ENCODE measurements at places on chromosomes 3 and 15. TPM values are rescaled to one million over a fixed set of nuclear protein-coding genes. Genes with fewer than 3 reads are reported as not detected.
A peak's percentile ranks its signal among the peaks of the same experiment; 100 is the strongest.

TRPM1 gene
- not detected for total RNA-seq

GRCh38 chr3:142647856-142648255 is 51.7 kb downstream of the PLS1 start:
- peak; percentile 78 for DNase-seq

DNA sequence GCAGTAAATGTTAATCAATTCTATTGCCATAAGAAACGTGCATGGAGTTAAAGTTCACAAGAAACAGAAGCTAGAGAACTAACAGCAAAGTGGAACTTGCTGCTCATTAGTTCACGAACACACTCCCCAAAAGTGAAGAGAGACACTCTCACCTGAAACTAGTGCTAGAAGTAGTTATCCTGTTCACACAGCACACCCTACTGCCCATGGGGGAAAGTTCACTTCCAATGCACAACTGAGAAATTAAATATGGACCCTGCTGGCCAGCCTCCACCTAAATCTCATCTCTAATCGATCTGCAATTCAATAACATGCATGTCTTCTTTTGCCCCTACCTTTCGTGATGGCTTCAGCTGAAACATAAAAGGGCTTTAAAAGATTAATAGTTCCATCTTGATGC is 39.4 kb upstream of the FRMD4B start:
- peak; percentile 37 for DNase-seq

ROPN1 gene
- 0.92 TPM for total RNA-seq

MCTP2 gene
- total RNA-seq: 28.0 TPM

DNA sequence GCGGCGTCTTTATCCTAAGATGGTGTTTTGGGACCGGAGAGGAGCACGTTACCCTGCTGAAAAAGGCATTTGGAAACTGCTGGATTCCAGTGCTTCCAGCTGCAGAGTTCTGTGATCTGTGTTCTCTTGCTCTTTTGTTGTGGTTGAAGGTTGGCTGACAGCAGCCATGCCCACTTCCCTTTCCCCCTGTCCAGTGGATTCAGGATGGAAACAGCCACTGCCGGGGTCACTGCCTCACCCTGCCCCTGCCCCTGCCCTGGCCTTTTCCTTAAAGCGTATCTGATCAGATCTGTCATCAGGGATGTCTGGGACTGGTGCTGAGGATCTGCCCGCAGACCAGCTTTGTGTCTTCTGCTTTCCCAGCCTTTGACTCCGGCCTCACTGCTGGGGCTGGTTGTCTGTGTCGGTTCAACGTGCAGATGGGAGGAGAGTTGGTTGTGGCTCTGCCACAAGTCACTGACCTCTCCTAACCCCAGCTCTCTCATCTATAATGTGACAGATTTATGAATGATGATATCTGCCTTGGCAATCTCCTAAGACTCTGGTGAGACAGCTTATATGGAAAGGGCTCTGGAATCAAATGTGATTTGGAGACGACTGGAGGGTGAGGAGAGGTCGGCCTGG is 219.4 kb upstream of the BHLHE40 start:
- DNase-seq: no peak

- DNase-seq: no peak
Measured at GRCh38 chr3:120427201-120427600, 23.6 kb downstream of the FSTL1 start.

PAK6 gene
- total RNA-seq: 22.3 TPM

CASR gene
- not detected for total RNA-seq

DNA sequence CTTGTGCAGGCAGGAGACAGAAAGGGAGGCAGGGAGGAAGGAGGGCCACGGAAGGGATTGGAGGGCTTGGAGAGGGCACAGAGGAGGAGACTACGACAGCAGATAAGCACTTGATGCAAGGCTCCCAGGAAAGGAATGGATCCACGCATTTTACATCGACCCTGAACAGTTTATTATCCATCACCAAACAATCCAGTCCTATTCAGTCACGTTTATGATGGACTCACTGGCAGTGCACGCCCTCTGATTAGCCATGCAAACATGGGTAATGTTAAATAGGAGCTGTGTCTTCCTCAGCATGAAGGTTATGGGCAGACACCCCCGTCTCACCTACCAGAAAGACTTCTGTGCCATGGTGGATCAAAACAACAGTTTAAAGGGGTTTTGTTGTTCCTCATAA is 80.2 kb upstream of the SNRK start:
- DNase-seq: no peak

UBAP1L gene
- total RNA-seq: 2.3 TPM

- peak; percentile 32 for DNase-seq
Measured at GRCh38 chr3:136535906-136536305, 216.3 kb downstream of the STAG1 start.

NANOGP8 gene
- not detected for total RNA-seq

DNA sequence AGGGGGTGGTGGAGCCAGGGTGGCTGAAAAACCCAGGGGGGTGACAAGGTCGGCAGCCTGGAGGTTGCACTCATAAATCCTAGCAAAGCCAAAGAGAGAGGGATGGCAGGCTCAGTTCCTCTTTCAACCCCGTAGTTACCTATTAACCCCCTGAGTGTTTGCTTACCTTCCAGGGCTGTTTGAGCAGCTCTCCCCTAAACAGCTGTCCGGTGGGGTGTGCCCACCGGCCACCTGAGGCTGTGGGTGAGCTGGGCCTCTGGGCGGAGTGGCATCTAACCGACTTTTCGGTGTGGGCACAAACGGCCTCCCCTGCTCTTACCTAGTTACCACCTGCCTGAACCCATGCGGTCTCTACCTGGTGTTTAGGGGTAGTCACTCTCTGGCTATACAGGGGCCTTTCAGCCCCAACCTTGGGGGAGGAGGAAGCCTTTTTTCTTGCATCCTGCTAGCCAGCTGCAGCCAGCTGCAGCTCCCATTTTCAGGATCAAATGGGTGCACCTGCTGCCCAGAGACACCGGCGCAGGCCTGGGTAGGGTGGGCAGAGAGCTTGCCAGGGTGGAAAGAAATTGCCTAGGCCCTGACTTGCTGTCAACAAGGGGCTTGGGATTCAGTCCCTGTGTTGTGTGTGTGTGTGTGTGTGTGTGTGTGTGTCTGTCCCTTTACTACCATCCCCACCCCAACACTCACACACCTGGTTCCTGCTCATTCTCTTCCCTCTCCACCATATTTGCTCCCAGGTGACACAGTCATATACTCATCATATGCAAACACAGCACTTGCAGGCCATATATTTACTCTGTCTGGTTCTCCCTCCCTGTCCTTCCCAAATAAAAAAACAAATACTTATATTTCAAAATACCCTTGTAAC is 3.7 kb downstream of the DLL4 start:
- no peak for DNase-seq

RAB11A gene
- 215 TPM for total RNA-seq

CKMT1A gene
- total RNA-seq: 32.7 TPM

PPP1R14D gene
- not detected for total RNA-seq

FOXL2NB gene
- 0.50 TPM for total RNA-seq

CCNB2 gene
- 2.8 TPM for total RNA-seq

CD86 gene
- 0.17 TPM for total RNA-seq

- no peak for DNase-seq
Measured at GRCh38 chr3:42302924-42303634, 37.1 kb upstream of the CCK start.

CCDC51 gene
- 33.3 TPM for total RNA-seq

- peak; percentile 54 for DNase-seq
Measured at GRCh38 chr15:73637527-73637926, 4.3 kb upstream of the NPTN start.

ACSBG1 gene
- total RNA-seq: not detected

DNA sequence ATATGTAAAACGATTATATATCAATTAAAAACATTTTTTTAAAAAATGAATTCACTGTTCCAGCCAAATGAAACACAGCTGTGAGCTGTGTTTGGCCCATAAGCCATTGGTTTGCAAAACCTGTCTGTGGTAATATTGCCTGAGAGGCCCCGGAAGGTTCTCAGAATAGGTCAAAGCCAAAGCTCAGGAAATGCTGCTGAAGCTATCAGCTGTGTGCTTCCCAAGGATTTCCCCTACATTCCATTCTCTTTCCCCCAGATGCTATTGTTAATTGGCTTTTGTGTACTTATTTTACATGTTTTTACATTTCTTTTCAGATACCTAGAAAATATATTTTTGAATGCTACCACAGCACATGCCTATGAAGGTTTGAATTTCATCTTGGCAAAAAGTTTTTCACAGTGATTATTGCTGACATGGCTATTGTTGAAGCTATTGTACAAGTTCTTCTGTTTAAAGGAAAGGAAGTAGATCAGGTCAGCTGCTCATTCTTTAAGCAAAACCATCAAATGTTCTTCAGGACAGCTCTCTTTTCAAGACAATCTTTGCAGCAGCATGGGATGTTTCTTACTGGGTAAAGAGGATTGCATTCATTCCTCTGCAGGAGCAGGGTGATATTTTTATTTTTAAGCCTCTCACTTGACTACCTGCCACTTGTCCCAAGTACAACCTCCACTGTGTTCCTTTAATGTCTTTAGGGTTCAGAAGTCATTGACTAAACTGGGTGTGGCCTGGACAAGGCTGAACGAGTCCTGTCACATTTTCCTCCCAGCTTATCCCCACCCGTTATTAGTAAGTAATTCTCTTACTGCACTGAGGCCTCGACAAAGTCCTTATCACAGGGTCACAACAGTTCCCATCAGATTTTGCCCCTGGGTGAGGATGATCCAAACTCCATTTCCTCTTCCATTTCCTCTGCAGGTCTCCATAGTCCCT is 26.3 kb upstream of the BNC1 start:
- peak; percentile 54 for DNase-seq

GRCh38 chr3:171977860-171978259 is 61.5 kb upstream of the FNDC3B start:
- no peak for DNase-seq

DNA sequence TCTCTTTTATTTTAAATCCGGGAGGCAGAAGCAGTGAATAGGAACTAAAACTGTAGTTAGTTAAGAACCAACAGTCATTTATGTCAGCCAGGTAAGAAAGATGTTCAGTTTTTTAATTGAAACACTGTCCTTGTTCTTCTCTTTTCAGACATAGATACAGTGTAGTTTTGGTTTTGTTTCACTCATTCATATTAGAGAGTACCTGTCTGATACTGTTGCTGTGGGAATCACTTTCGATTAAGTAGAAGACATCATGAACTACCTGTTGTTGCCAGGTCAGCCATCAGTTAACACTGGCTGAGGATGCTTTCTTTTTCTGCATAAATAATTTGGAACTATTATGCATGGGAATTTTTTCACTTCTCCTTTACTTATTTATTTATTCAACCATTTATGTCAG is 700.4 kb downstream of the OTOL1 start:
- DNase-seq: no peak

PAQR9 gene
- total RNA-seq: not detected

DNA sequence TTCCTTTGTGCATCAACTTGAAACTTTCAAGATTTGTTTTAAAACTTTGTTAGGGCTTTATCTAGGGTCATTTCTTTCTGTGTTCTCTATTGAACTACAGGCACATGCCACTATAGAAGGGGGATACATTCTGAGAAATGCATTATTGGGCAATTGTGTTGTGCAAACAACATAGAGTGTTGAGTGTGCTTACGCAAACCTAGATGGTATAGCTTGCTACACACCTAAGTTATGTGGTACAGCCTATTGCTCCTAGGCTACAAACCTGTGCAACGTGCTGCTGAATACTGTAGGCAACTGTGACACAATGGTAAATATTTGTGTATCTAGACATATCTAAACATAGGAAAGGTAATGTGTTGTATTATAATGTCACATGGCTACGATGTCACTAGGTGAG is 33.0 kb upstream of the KLF13 start:
- no peak for DNase-seq

RASL12 gene
- total RNA-seq: not detected

- no peak for DNase-seq
Measured at GRCh38 chr3:115706311-115706829, 83.1 kb downstream of the GAP43 start.

ZMYND10 gene
- 0.52 TPM for total RNA-seq

DNA sequence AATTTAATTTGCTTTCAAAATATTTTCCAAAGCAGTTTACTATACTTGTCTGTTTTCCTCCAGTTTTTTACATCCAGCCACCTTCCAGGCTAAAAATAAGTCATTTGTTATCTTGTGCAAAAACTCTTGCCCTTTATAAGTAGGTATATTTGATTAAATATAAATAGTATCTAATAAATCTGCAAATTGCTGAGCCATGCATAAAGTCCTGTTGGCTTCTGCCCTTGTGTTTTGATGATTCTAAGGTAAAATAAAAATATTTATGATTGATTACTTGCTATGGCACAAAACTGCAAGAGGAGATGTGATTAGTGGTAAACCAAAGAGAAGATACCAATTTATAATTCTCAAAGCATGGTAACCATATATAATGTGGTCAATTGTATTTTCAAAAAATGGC is 1026.7 kb downstream of the EPHA3 start:
- DNase-seq: no peak

DNA sequence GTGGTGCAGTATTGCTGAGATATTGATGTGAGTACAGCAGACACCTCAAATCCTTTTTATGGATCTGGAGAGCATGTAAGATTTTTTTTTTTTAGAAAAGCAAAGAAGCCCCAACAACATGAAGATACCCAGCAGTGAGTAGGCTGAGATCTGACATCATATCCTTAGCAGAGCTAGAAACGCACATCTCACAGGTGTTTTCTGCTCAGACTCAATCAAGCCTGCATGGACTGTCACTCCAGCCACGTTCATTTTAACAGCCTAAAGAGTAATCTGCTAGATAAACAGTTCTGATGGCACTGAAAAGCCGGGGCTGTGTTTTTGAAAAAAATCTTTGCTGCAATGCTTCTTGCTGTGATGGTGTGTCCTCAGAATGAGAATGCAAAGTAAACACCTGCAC is 544.2 kb downstream of the FGF12 start:
- DNase-seq: no peak

DNA sequence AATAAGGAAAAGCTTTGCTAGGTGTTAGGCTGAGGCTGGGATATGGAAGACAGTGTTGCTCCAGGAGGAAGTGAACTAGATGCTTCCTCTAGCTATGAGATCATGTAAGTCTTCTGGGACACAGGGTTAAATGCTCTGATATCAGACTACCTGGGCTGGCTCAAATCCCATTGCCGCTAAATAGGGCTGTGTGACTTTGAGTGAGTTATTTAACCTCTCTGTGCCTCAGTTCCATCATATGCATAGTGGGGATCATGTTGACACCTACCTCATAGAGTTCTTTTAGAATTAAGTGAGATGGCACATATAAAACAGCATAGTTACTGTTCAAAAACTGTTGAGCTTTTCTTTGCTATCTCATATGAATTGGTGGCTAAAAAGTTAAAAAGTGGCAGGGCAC is 12.6 kb downstream of the RPLP1 start:
- no peak for DNase-seq

Measured in mammary epithelial cell (primary cell).